ENCODE measurements at places on chromosomes 6 and 20. TPM values are rescaled to one million over a fixed set of nuclear protein-coding genes. Genes with fewer than 3 reads are reported as not detected.

DNA sequence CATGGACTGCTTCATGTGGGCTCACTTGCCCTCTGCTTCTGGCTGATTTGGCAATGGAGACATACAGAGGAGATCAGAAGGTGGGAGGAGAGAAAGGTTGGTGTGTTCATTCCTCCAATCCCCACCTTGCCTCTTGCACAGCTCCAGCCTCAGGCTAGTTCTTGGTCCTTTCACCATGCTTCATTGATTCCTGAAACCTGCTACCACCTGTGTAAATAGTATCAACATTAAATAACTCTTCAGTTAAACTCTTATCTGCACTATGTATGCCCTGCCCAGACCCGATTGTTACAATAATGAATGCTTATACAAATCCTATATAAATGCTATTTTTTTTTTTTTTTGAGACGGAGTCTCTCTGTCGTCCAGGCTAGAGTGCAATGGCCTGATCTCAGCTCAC lies 174.5 kb downstream of the CD83 start:
- no peak for DNase-seq

- DNase-seq = no peak
These were observed 125.1 kb upstream of the SOX4 start for GRCh38 chr6:21468461-21468860.

- no peak for DNase-seq
These were observed 5.6 kb upstream of the FAM50B start for GRCh38 chr6:3843379-3844096.

DNA sequence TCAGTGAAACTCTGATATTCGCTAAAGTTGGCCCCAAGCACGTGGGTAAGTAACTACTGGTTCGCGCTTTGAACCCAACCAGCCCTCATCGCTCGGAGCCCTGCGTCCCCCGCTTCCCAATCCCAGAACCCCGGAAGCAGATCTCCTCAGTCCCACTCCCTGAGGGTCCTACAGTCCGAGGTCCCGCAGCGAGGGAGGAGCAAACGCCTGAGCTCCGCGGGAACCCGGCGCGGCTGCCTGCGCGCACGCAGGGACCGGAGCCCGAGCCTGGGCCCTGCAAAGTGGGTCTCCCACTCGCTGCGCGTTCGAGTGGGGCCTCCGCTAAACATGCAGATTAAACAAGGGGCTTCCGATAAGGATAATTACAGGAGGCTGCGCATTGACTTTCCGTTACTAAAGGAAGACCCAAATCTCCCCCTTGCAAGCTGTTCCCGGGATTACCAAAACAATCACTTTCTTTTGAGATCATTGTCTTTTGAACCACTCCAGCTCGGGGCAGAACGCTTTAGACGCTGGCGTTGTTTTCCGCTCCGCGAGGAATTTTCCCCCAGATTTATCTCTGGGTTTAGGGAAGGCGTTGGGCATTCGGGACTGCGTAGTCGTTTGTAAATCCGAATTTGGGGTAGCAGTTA lies 1.3 kb upstream of the VSX1 start:
- no peak for DNase-seq

GRCh38 chr20:34983995-34984735 lies 28.5 kb downstream of the MYH7B start:
- DNase-seq = no peak

BNIP5 gene
- total RNA-seq = not detected

FAM83C gene
- not detected for total RNA-seq

RSPH3 gene
- total RNA-seq = 9.9 TPM

MACROD2 gene
- total RNA-seq = not detected

THBS2 gene
- 171 TPM for total RNA-seq

HTR1B gene
- 0.14 TPM for total RNA-seq

GRM4 gene
- total RNA-seq = 0.39 TPM

ZNF322 gene
- 16.6 TPM for total RNA-seq

SLC16A10 gene
- total RNA-seq = not detected

EDN3 gene
- not detected for total RNA-seq

RNF39 gene
- not detected for total RNA-seq
